Activated T-cell treated with anti-CD3 and anti-CD28 coated beads, Interleukin-2, amount 50 U/mL, for 72 hours (primary cell): ENCODE measurements at places on chromosomes 1 and 21. TPM values are rescaled to one million over a fixed set of nuclear protein-coding genes. Genes with fewer than 3 reads are reported as not detected.

- no peak for DNase-seq
These were observed 14.5 kb downstream of the DUSP10 start for GRCh38 chr1:221727146-221728036.

The FOXO6 gene
- total RNA-seq, result 0.21 TPM

GRCh38 chr1:181675091-181675917, 192.0 kb downstream of the CACNA1E start:
- DNase-seq, result no peak

The MEX3A gene
- 0.97 TPM for total RNA-seq

The F13B gene
- not detected for total RNA-seq

The PTAFR gene
- 0.46 TPM for total RNA-seq
